ENCODE measurements at places on chromosomes 1 and 21.
A peak's percentile ranks its signal among the peaks of the same experiment; 100 is the strongest.

DNA sequence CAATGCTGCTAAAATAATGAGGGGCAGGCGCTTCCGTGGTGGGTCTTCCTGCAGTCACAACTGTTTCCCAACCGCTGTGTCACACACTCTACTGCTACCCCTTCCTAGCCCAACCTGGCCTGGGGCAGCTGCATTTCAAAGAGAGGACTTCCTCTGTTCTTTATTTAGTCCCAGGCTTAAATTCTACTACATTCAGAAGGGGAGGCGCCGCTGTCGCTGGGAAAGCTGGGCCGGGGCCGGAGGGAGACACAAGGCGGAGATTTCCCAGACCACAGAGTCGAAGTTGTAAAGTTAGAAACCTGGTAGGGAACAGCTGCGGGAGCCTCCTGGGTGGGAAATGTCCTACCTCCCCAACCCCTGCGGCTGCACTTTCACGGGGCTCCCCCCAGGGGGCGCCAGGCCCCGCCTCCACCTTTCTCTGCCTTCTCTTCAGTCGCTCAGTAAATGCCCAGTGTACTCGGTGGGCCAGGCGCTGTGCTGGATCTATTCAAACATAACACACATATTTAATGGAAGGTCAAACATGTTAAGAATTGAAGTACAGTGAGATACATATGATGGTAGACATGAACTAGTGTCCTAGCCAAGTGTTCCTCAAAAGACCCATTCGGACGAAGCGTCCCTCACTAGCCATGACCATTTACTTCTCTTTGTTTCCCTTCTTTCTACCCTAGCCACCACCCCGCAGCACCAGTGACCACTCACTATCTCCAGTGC, 23.1 kb downstream of the DYRK3 start:
- DNase-seq, result peak; percentile 27

- no peak for DNase-seq
Observed at GRCh38 chr1:158115126-158115525, 65.6 kb upstream of the CD1D start.

- peak; percentile 58 for DNase-seq
Observed at GRCh38 chr1:3314491-3315381, 139.7 kb upstream of the ARHGEF16 start.

GRCh38 chr1:11453742-11454491, 25.0 kb upstream of the DISP3 start:
- no peak for DNase-seq

GRCh38 chr1:45545019-45545493, 5.6 kb upstream of the AKR1A1 start:
- no peak for DNase-seq

GRCh38 chr1:246295968-246296367, 211.1 kb downstream of the SMYD3 start:
- no peak for DNase-seq

DNA sequence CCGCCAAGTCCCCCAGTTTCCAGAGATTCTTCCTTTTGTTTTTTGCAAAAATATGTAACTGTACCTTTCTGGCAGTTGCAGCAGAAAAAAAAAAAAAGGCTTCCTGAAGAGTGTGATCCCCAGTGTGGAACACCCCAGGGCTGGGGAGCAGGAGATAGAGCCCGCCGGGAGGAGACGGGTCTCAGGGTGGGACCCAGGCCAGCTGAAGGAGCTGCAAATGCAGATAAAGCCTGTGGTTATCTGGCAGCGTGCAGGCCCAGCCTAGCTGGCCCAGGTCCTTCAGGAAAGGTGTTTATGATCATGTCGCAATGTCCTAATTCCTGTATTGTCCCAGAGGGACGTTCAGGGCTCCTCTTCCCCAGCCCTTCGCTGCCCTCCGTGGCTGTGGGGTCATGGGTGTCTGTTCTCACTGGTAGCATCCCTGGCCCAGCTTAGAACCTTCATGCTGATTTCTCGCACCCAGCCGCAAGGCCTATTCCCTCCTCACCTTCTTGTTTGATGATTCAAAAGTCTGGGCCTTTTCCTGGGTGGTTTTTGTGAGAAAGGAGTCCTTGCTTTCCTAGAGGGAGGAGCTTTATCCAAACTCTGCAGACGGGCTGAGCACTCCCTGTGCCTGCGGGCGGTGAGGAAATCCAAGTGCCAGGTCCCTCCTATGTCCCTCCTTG, 26.2 kb downstream of the RNF187 start:
- no peak for DNase-seq

- DNase-seq, result no peak
Observed at GRCh38 chr1:39063775-39064174, 37.6 kb downstream of the NDUFS5 start.

- no peak for DNase-seq
Observed at GRCh38 chr1:11868331-11868980, 9.7 kb upstream of the NPPB start.

DNA sequence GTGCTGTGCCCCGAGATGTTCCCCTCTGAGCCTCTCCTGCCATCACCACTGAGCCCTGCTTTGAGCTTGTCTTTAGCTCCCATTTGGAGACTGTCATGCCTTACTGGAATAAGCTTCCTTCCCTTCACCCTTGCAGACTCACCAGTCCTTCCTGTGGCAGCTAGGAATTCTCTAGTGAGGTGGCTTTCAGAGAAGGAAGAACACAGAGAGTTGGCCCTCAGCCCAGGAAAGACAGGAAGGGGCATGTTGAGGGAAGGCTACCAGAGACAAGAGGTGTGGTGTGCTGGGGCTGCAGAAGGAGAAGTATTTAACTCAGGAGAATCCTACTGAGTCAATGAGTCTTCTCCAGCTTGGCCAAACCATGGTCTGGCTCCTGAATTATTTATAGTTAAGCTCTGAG, 76.3 kb downstream of the UCK2 start:
- peak; percentile 70 for DNase-seq

DNA sequence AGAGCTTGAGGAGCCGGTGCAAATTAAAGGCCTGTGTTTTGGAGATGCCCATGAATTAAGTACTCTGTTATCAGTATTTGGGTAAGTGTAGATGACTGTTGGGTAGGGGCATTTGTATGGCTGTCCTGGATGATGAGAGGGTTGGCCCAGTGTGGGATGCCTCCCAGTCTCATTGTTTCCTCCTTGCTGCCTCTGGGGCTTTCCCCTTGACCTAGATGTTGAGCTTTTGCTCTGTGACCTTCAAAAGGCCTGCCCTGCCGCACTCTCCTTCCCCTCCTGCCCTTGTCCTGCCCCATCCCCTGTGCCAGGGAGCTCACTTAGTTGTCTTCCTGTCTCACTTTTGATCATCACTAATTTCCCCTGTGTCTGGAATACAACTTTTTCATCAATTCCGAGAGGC, 10.0 kb downstream of the GALNT2 start:
- no peak for DNase-seq

- DNase-seq, result no peak
Observed at GRCh38 chr1:177351361-177352108, 180.8 kb downstream of the BRINP2 start.

GRCh38 chr1:108057541-108057940, 92.6 kb upstream of the VAV3 start:
- DNase-seq, result no peak

DNA sequence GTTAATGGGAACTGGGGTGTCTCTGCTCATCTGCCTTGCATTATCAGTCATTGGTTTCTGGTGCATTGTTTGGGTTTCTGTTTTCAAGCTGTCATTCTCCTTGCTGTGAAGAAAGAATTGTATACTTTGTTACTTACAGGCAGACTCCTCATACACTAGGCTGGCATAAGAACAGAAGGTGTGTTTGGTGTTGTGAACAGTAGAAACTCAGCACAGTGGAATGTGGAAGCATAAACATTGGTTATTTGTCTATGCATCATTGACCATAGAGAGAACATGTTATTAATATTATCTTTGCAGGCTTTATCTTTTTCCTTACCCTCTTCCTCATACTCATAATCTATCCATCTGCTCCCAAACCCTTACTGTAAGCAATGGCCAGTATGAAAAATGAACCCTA, 18.2 kb downstream of the C1orf87 start:
- DNase-seq, result peak; percentile 16

- peak; percentile 60 for DNase-seq
Observed at GRCh38 chr1:211577819-211578639, 932 bp downstream of the SLC30A1 start.

- DNase-seq, result no peak
Observed at GRCh38 chr1:224493269-224493668, 58.7 kb upstream of the WDR26 start.

DNA sequence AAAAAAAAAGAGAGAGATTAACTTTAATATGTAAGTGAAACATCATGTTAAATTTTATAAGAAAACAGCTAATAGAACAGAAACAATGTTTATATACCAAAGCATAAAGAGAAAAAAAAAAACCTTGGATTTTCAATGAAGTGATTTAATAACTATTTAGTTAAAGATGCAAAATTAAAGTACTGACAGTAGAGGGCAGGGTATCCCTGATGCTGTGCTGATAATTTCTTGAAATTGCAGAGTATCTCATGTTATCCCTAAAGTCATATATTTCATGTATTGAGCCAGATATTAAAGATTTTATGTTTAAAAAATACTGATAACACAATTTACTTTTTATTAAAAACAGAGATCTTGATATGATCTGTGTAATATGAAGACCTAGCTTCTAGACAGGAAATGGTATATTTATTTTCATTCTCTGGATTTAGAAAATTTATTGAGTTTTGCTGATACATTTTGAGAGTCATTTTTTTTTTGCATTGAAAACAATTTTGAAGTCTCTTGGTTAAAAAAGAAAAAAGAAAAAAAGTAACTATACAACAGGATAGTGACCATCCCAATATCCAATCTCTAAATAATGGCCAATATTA, 273.2 kb downstream of the USP25 start:
- peak; percentile 52 for DNase-seq

DNA sequence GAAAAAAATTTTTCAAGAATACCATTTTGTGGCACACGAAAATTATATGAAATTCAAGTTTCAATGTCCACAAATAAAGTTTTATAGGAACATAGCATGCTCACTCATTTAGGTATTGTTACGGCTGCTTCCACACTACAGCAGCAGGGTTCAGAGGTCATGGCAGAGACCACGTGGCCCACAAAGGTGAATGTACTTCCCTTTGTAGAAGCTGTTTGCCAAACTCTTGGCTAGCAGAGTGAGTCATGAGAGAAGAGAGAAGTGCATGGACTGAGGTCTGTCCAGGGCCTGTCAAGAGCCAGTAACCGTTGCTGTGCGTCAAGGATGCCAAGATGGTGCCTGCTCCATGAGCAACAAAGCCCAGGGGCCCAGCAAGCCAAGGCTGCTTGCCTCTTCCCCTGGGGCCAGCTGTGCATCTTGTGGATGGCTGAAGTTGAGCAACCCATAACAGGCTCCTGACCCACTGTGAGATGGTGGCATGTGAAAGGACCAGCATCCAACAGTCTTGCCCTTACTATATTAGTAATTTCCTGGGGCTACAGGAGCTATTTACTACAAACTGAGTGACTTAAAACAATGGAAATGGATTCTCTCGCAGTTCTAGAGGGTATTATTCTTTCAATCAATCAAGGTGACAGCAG, 64.8 kb upstream of the ATP5PO start:
- DNase-seq, result no peak

- no peak for DNase-seq
Observed at GRCh38 chr1:234600418-234601281, 9.3 kb downstream of the IRF2BP2 start.

- no peak for DNase-seq
Observed at GRCh38 chr1:111909030-111909429, 80.4 kb downstream of the KCND3 start.

- DNase-seq, result no peak
Observed at GRCh38 chr1:51962486-51963356, 27.8 kb downstream of the RAB3B start.

DNA sequence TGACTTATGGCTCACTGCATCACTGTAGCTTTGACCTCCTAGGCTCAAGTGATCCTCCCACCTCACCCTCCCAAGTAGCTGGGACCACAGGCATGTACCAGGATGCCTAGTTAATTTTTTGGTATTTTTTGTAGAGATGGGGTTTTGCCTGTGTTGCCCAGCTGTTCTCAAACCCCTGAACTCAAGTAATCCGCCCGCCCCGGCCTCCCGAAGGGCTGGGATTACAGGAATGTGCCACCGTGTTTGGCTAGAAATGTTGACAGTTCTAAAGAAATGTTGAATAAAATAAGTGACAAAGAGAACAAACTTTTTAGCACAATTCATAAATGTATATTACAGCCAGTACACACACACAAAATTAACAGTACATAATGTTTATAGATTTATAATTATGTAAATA, 1586.1 kb downstream of the NCAM2 start:
- no peak for DNase-seq

- DNase-seq, result no peak
Observed at GRCh38 chr1:182035097-182035770, 26.3 kb downstream of the ZNF648 start.

GRCh38 chr21:43031121-43031619, 44.5 kb downstream of the CBS start:
- DNase-seq, result no peak

DNA sequence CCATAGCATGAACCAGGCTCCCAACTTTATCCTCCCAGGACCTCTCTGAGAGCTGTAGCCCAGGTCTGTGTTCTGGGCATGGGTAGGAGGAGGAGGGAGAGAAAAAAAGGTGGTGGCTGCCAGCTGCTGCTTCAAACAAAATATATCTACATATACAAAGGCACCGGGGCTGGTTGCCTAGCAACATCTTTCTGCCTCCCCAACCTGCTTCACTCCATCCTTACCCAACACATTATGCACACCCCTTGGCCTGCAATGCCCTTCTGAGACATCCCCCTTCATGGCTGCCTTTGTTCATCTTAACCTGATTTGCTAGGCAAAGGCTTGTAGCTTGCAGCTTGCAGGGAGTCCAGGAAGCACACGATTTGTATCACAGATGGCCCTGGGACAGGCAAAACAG, 27.2 kb upstream of the ATP1A1 start:
- no peak for DNase-seq

DNA sequence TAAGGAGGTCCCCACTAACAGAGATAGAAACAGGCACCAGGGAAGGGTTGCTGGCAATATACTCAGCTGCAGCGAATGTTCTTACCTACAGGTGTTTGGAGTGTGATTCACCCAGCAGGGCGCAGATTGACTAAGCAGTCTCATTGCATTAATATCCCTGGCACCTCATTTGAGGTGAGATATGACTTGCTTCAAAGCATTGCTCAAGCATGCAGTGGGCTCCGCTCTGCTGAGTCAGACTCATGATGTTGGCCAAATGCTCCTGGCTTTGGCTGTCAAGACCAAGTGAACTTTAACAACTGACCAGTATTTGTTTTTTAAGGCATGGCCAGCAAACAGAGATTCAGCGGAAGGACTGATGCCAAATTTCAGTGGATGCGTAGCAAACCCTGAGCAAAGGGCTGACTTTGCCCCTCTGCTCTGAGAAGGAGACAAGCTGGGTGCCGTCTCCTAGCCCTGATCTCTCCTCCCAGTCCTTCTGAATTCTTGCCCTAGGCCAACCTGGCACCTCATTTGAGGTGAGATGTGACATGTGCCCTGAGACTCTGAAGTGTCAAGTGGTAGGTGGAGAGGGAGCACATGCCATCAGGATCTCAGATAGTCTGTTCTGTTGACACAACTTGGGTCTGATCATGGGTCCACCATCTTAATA, 187.1 kb upstream of the COA6 start:
- peak; percentile 91 for DNase-seq

DNA sequence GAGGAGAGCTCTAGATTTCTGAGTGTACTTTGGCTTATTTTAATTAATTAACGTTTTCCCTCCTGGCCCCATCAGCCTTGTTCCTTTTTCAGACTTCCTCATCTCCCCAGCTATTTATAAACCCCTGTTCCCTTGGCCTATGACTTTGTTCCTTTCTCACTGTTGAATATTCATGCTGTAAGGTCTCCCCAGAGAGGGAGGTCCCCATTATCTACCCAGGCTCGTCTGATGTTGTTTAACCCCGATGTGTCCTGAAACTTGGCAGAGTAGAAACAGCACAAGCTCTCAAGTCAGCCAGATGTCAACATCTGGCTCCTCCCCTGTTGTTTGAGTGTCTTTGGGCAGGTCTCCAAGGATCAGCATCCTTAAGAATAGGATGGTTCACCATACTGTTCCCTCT, 153.6 kb downstream of the HIVEP3 start:
- DNase-seq, result no peak
